ENCODE measurements at places on chromosomes 13 and 19. TPM values are rescaled to one million over a fixed set of nuclear protein-coding genes. Genes with fewer than 3 reads are reported as not detected.

Gene PCDH20
- polyA plus RNA-seq, result 2.3 TPM

Gene UFM1
- 54.7 TPM for polyA plus RNA-seq

Gene ZNF554
- polyA plus RNA-seq, result 5.0 TPM

Gene KRTDAP
- not detected for polyA plus RNA-seq

Gene CABP5
- not detected for polyA plus RNA-seq

Gene CEACAM3
- polyA plus RNA-seq, result not detected

Gene ZNF66
- 2.0 TPM for polyA plus RNA-seq

Gene ATP1A3
- 0.49 TPM for polyA plus RNA-seq

Gene KIR2DL3
- polyA plus RNA-seq, result not detected

Gene PSPN
- polyA plus RNA-seq, result 1.2 TPM

Gene LRG1
- 0.57 TPM for polyA plus RNA-seq

Gene CGB5
- polyA plus RNA-seq, result 0.23 TPM

DNA sequence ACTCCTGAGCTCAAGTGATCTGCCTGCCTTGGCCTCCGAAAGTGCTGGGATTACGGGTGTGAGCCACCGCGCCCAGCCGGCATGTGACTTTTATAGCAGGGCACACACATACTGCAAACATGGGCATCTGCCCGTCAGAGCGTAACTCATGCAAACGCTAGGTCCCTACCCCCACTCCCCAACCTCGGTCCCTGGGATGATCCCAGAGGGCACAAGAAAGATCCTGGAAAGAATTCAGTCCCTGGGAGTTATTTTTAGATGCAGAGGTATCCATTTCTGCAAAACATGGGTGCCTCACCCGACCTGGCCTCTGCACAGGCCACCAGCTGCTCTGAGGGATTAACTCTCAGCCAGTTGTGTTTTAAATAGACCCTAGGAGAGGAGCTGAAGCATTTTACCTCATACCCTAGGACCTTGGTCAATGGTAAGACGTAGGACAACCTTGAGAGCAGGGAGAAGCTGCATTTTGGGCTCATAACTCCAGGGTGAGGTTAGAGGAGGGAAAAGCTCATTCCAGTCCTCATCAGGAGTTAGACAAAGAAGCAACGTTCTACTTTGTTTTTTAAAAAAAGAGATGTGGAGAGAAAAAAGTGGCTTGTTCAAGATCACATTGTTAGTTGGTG lies 10.8 kb downstream of the TMEM38A start:
- peak; percentile 81 for DNase-seq

DNA sequence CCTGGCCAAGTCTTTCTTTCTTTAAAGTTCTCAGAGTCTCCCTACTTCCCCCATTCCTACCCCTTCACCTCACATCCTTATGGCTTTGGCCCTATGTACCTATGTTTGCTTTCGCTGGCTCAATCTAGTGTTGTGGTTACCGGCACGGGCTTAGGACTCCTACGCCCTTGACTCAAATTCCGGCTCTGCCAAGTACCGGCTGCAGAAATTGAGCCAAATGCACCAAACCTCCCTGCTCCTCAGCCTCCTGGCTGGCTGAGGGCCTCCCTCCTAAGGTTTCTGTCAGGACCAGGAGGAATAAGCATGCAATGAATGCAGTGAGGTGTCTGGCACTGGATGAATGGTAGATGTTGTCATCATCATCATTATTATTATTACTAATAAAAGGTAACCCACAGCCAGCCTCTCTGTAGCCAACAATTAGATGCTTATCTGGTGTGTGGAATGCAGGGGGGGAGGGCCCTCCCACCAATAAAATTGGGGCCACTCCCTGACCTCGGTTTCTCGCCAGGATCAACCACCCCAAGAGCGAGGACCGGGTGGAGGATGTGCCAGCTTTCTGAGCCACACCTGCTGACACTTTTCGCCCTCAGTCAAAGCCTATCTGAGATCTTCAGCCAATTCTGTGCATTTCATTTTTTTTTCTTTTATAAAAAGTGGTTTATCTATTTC lies 20.7 kb downstream of the KLK5 start:
- no peak for DNase-seq

DNA sequence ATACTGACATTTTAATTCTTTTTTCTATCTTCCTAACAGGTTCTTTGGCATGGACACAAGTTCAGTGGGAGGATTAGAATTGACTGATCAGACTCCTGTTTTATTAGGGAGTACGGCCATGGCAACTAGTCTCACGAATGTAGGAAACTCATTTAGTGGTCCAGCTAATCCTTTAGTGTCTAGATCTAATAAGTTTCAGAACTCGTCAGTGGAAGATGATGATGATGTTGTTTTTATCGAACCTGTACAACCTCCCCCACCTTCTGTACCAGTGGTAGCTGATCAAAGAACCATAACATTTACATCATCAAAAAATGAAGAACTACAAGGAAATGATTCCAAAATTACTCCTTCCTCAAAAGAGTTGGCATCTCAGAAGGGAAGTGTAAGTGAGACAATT lies 34.5 kb downstream of the ZMYM2 start:
- DNase-seq, result no peak

- no peak for DNase-seq
Observed at GRCh38 chr19:3494051-3494450, 6.4 kb downstream of the DOHH start.

GRCh38 chr19:8307400-8307964 lies 676 bp downstream of the CD320 start:
- no peak for DNase-seq

GRCh38 chr13:75902166-75903104 lies 266.3 kb downstream of the LMO7 start:
- no peak for DNase-seq

DNA sequence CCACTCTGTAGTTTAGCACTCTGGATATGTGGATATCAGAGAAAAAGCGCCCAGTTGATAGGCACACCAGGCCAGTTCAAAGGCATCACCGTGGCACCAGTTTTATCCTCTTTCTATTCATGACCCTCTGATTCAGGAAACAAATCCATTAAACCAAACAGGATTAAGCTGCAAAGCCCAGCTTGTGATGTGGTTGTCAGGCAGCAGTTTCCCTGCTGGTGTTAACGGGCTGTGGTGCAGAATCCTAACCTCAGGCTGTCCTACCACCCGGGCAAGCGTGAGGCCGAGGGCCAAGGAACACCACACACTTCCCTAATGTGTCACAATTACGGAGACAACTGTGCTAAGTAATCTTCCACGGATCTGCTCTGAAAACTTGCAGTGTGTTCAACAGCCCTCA lies 209.1 kb downstream of the OLFM4 start:
- DNase-seq, result no peak

- DNase-seq, result no peak
Observed at GRCh38 chr13:21079221-21079620, 17.8 kb upstream of the LATS2 start.

DNA sequence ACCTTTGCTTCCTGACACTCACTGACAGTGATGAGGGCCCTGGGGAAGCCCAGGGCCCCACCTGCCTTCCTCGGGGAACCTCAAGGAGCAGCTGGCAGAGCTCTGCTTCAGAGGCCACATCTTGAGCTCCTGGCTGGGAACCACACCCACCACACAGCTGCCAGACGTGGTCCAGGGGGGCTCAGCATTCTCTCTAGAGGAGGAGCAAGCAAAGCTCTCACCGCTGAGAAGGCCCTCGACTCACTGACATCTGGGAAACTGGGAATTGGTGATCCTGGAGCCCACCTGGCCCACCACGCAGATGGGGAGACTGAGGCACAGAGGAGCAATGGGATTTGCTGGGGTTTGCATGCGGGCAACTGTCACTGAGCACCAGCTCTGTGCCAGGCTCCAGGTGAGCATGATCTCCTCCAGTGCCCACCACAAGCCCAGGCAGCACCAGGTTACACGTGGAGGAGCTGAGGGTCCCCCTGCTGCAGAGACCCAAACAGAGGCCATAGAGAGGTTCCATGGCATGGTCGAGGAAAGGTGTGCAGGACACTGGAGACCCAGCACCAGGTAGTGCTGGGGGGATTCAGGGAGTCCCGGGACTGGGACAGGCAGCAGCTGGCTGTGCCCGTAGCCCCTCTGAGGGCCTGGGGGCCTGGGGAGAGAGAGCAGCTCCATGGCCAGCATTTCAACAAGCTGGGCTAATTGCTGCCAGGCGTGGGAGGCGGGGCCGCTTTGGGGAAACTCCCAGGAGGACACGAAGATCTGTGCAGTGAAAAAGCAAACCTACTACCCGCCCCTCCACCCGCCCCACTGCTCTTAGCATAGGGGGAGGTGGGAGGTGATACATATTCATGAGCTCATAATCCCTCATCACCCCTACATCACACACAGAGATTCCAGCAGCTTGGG lies 33.4 kb downstream of the PEPD start:
- DNase-seq, result peak; percentile 14

- DNase-seq, result no peak
Observed at GRCh38 chr19:57075125-57075524, 44.7 kb upstream of the USP29 start.

DNA sequence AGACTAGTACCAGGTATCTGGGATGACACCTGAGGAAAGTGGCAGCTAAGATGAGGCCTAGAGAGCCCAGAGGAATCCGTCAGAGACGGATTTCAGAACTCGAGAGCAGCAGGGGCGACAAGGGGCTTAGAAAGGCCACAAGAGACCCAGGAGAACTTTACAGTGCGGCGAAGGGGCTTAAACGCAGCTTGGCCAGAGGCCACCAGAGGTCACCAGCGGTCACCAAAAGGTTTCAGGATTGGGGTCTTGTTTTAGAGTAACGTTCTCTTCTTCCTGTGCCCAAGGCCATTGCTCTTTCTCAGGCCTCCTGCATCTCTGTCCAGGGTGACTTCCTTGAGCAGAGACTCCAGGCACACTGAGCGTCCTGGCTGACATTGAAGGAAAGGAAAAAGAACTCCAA lies 2.2 kb downstream of the ZSCAN22 start:
- DNase-seq, result no peak

DNA sequence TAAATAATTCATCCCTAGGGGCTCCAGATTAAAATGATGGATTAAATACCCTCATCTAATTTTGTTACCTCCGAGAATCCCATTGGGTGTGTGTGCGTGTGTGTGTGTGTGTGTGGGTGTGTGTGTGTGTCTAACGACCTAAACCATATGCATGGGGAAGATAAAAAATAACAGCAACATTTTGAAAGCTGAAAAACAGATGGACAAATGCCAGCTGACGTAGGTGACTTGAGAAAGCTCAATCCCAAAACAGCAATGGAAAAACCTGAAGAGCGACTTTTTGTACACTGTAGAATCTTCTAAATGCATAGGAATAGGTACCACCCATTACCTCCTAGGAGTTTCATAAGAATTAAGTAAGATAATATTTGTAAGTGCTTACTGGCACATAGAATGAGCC lies 8.7 kb upstream of the RPL21 start:
- no peak for DNase-seq

- no peak for DNase-seq
Observed at GRCh38 chr13:39217471-39217870, 179.2 kb downstream of the NHLRC3 start.

GRCh38 chr13:98014766-98015165 lies 61.3 kb downstream of the IPO5 start:
- DNase-seq, result no peak

- DNase-seq, result no peak
Observed at GRCh38 chr13:39012608-39013007, 22.0 kb upstream of the STOML3 start.

- no peak for DNase-seq
Observed at GRCh38 chr13:39494006-39494405, 109.0 kb downstream of the LHFPL6 start.

GRCh38 chr19:36528921-36529518 lies 949 bp upstream of the ZNF260 start:
- peak; percentile 13 for DNase-seq

DNA sequence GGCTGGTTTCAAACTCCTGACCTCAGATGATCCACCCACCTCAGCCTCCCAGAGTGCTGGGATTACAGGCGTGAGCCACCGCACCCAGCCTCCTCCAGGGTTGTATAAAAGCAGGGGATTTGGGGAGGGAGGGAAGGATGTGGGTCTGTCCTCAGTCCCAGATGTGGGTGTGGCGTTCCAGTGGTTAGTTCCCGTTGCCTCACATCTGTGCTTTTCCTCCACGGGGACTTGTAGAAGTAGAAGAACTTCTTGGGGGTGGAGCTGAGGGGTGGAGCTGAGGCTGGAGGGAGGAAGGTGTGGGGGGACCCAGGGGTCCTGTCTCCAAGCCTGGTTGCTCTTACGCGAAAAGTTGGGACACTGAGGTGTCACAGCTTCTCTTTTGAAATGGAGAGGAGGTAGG lies 514 bp upstream of the MCEMP1 start:
- no peak for DNase-seq

DNA sequence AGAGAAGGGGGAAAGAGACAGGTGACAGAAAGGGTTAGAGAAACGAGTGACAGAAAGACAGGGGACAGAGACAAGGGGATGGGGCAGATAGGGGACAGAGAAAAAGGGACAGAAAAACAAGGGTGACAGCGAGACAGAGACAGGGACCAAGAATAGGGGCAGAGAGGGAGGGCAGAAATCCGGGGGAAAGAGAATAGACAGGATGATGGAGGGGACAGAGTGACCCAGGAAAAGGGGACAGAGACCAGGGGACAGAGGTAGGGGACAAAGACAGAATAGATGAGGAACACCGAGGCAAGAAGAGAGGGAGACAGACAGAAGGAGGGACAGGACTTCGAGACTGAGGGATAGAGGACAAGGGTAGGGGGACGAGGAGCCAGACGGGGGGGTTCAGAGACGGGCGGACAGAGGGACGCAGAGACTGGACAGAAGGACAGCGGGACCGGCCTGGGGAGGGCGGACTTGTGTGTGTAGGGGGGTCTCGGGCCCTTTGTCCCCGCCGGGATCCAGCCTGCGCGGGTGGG lies 593 bp downstream of the CADM4 start:
- DNase-seq, result no peak

GRCh38 chr13:35894636-35895035 lies 236.5 kb downstream of the DCLK1 start:
- DNase-seq, result no peak

DNA sequence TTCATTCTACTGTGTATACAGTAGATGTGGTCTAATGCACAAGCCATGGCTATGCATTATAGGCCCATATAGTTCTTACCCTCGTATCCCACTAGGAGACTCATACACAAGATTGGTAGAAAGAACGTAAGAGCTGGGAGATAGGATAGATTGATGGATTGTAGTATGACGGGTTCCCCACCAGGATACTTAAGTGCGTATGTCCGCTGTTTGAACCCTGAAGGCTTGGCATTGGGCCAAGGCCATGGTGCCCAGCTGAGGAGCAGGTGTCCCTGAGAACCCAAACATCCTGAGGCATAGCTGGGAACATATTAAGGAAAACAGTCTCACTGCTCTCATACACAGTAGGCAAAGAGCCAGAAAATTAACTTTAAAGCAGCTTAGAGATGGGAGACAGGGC lies 617.5 kb upstream of the KLF12 start:
- DNase-seq, result peak; percentile 32

- DNase-seq, result peak; percentile 47
Observed at GRCh38 chr19:41871573-41872383, 5.3 kb upstream of the CD79A start.

DNA sequence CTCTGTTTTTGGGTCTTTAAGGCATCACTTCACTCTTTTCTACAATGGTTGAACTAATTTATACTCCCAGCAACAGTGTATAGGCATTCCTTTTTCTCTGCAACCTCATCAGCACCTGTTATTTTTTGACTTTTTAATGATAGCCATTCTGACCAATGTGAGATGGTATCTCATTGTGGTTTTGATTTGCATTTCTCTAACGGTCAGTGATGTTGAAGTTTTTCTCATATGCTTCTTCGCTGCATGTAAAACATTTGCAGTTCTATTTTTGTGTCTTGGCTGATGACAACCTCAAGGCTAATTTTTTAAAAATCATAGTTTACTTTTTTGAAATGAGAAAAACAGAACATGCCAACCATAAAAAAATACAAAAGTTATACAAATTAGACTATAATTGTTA lies 258.2 kb upstream of the EDNRB start:
- no peak for DNase-seq

Data from muscle of leg (tissue), 16 donors.